MG63 (cell line): ENCODE measurements at places on chromosomes 16 and 17.

DNA sequence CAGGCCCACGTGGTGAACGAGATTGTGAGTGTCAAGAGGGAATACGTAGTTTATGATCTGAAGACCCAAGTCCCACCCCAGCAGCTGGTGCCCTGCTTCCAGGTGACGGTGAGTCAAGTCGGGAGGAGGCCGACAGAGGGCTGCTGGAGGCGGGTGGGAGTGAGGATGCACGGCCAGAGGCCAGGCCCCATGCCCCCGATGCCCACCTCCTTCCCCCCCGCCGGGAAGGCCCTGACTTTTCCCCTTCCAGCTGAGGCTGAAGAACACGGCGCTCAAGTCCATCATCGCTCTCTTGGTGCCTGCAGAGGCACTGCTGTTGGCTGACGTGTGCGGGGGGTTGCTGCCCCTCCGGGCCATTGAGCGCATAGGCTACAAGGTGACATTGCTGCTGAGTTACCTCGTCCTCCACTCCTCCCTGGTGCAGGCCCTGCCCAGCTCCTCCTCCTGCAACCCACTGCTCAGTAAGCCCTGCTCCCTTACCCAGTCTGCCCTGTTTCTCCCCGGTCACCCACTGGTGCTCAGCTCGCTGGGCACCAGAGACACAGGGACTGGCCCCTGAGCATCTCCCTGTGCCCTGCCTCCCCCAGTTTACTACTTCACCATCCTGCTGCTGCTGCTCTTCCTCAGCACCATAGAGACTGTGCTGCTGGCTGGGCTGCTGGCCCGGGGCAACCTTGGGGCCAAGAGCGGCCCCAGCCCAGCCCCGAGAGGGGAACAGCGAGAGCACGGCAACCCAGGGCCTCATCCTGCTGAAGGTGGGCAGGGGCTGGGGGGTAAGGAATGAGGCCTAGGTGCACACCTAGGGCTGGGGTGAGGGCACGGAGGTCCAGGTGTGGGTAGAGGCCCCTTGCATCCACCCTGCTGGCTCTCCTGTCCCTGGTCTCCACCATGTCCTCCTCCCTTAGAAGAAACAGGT lies 2.6 kb downstream of the ZACN start:
- no peak for DNase-seq

DNA sequence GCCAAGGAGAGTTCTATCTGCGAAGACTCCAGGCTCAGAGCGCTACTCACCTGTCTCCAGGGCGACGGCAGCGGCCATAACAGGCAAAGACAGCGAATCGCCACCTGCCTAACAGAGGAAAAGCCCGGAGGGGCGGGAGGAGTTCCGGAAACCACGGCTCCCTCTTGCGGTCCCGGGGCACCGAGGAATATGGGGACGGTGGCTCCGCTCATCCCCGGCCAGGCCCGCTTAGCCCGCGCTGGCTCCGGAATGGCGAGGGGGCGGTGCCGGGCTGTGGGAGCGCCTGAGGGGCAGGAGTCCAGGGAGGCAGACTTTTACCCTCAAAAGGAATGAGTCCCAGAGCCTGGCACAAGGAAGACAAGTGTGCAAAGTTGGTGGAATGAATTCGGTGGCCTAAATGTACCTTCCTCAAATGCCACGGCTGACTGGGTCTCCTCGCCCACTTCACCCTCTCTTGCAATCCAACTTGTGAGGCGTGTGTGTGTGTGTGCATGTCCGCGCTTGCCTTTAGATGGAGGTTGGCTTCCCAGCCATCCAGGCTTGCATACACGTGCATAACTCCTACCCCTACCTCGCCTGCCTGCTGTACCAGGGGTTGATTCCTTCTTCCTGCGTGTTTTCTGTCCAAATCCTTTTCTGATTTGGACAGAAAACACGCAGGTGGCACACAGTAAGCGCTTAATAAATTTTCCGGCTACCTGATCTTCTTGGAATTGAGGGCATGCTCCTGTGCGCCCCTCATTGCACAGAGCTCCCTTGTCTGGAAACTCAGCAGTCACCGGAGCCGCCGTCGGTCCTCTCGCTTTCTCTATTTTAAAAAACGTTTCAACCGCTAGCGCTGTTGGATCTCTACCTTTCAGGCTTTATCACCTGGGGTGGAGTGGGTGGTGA lies 3.5 kb downstream of the C17orf100 start:
- DNase-seq: no peak

- no peak for DNase-seq
Observed at GRCh38 chr17:21172846-21173245, 41.1 kb downstream of the TMEM11 start.

- DNase-seq: no peak
Observed at GRCh38 chr16:23395732-23396131, 57.3 kb downstream of the COG7 start.

GRCh38 chr17:82729479-82730260 lies 5.7 kb upstream of the FN3K start:
- DNase-seq: no peak
